Gastrocnemius medialis (tissue), 4 donors: ENCODE measurements at places on chromosomes 7 and 10. TPM values are rescaled to one million over a fixed set of nuclear protein-coding genes. Genes with fewer than 3 reads are reported as not detected.

Gene RHOBTB1
- total RNA-seq: 22.2 TPM

Gene TES
- total RNA-seq: 8.7 TPM

Gene INPP5F
- total RNA-seq: 9.4 TPM

Gene AKR1B15
- total RNA-seq: 1.9 TPM

Gene AGAP9
- 0.26 TPM for total RNA-seq

Gene IDI2
- total RNA-seq: 45.6 TPM

Gene ADAP1
- 1.5 TPM for total RNA-seq

Gene CALHM1
- total RNA-seq: not detected

Gene GPRIN2
- not detected for total RNA-seq

Gene PAX4
- total RNA-seq: not detected

Gene TRIM50
- not detected for total RNA-seq

Gene TAS2R41
- total RNA-seq: not detected

Gene DENND11
- 6.5 TPM for total RNA-seq

Gene SLC39A12
- not detected for total RNA-seq

GRCh38 chr7:156547884-156548561 lies 92.6 kb upstream of the RNF32 start:
- H3K36me3 ChIP-seq: no peaks in the 10 kb centered on the region
- no peak for DNase-seq
- H3K4me3 ChIP-seq: no peak overlapping the region
- no peaks in the 10 kb centered on the region for H3K4me1 ChIP-seq

- peaks cover 29% of the 10 kb centered on the region for H3K27me3 ChIP-seq
- no peak overlapping the region for H3K4me3 ChIP-seq
- H3K4me1 ChIP-seq: no peaks in the 10 kb centered on the region
- no peaks in the 10 kb centered on the region for H3K36me3 ChIP-seq
Observed at GRCh38 chr7:2496375-2496774, 20.2 kb upstream of the GRIFIN start.

- no peaks in the 10 kb centered on the region for H3K27me3 ChIP-seq
- no peaks in the 10 kb centered on the region for H3K36me3 ChIP-seq
- no peak for DNase-seq
- H3K27ac ChIP-seq: no peak overlapping the region
- no peak overlapping the region for H3K4me3 ChIP-seq
Observed at GRCh38 chr7:155971180-155971770, 159.0 kb upstream of the SHH start.

GRCh38 chr10:33180390-33180789 lies 154.1 kb downstream of the NRP1 start:
- no peak overlapping the region for H3K4me3 ChIP-seq
- peaks cover 4% of the 10 kb centered on the region for H3K36me3 ChIP-seq
- H3K4me1 ChIP-seq: peaks cover 1% of the 10 kb centered on the region
- DNase-seq: no peak

- peaks cover 4% of the 10 kb centered on the region for H3K36me3 ChIP-seq
- no peaks in the 10 kb centered on the region for H3K27me3 ChIP-seq
- DNase-seq: no peak
- H3K27ac ChIP-seq: no peak overlapping the region
- no peak overlapping the region for H3K4me3 ChIP-seq
- no peaks in the 10 kb centered on the region for H3K4me1 ChIP-seq
Observed at GRCh38 chr10:86449926-86450558, 71.5 kb downstream of the WAPL start.

DNA sequence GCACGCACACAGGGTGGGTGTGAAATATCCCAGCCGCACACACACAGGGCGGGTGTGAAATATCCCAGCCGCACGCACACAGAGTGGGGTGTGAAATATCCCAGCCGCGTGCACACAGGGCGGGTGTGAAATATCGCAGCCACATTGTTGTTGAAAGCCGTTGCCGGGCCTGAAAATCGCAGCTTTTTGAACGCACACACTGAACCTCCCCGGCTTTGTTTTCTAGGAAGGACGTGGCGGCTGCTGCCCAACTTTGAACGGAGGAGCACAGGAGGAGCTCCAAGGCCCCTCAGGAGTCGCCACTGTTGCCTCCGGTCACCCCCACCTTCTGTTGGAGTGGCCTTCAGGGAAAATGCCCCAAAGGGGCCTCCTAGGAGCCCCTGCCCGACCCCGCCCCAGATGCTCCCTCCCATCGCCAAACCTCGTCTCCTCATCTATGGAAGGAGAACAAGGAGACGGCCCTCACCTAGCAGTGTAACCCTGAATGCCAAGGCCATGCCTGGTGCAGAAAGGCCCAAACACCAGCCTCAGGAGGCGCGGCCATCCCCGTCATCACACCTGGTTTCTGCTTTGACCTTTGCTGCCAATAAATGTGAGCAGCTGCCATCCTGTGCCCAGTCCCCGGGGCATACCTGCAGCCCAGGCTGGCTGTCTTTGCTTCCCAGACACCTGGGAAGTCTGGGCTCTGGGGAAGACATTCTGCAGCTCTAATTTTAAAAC lies 318.6 kb downstream of the PTPRN2 start:
- no peaks in the 10 kb centered on the region for H3K4me1 ChIP-seq
- H3K27me3 ChIP-seq: no peaks in the 10 kb centered on the region
- H3K36me3 ChIP-seq: no peaks in the 10 kb centered on the region

DNA sequence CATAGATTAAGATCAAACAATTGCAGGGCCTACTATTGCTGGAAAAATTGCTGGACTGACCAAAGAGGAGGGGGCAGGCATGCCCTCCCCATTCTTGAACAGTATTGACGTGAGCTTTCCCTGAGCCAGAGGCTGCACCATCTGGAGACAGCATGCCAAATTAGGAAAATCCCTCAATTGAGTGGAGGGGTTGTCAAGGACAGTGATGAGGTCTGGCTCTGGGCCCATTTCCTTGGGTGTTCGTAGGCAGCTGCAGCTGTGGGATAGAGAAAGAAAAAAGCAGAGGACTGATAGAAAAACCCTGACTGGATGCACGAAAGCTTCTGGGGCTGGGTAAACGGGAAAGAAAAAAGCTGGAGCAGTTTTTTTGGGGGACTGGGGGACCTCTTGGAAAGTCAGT lies 22.8 kb upstream of the ORC5 start:
- H3K4me1 ChIP-seq: no peaks in the 10 kb centered on the region
- H3K27ac ChIP-seq: no peak overlapping the region
- H3K4me3 ChIP-seq: no peak overlapping the region

DNA sequence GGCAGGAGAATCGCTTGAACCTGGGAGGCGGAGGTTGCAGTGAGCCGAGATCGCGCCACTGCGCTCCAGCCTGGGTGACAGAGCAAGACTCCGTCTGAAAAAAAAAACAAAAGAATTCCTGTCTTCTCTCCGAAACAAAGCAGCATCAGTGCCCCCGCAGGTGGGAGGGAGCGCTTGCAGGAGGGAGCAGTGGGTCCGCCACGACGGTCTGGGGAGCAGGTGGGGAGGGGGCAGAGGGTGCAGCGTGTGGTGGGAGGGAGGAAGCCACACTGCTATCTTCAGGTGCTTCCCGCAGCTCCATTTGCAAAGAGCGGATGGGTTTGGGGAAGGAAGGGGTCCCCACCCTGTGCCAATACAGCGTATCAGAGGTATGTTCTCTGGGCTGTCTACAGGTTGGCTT lies 31.7 kb downstream of the LIMK1 start:
- H3K27ac ChIP-seq: no peak overlapping the region
- H3K4me1 ChIP-seq: no peaks in the 10 kb centered on the region
- H3K36me3 ChIP-seq: no peaks in the 10 kb centered on the region
- H3K27me3 ChIP-seq: no peaks in the 10 kb centered on the region

DNA sequence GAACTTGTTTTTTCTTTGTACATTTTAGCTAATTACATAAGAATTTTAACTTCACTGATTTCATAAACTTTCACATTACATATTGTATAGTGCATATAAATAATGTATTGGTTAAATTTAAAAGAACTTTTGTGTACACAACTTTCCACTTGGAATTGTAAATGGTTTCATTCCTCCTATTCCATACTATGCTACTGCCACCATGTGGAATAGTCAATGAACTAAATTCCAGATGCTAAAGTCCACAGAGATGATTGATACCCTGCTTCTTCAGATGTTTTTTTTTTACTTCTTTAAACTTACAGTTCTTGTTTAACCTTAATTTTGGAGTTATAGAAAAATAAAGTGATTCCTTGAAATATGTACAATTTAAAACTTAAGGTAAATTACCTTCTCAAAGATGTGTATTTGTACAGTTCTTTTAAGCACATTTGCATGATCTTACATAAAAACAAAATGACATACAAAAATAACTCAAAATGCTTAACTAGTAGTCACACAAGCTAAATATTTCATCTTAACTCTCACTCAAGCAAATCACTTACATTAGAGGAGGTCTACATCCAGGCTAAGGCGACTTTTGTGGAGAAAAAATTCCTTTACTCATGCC lies 247.6 kb upstream of the HGF start:
- no peak overlapping the region for H3K4me3 ChIP-seq
- no peak overlapping the region for H3K27ac ChIP-seq
- H3K27me3 ChIP-seq: no peaks in the 10 kb centered on the region
- peaks cover 6% of the 10 kb centered on the region for H3K4me1 ChIP-seq

DNA sequence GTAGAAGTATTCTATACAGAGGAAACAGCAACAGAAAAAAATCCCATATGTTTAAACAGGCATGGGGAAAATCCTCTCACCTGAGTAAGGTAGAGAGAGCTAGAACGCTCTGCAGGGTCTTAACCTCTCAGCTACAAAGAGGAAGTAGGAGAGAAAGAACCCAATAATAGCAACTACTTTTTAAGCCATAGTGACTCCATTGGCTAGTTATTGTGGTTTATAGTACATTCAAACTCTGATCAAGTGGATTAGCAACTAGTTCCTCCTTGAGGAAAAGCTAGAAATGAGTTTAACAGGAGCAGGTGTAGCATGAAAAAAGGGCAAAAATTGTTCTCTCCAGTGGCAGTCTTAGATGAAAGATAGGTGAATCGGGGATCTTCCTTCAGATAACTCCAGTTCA lies 89.7 kb downstream of the HGF start:
- H3K36me3 ChIP-seq: no peaks in the 10 kb centered on the region
- no peak overlapping the region for H3K27ac ChIP-seq
- no peak overlapping the region for H3K4me3 ChIP-seq
- H3K4me1 ChIP-seq: no peaks in the 10 kb centered on the region
- no peaks in the 10 kb centered on the region for H3K27me3 ChIP-seq

- H3K27me3 ChIP-seq: no peaks in the 10 kb centered on the region
- H3K27ac ChIP-seq: no peak overlapping the region
- DNase-seq: no peak
- no peak overlapping the region for H3K4me3 ChIP-seq
- no peaks in the 10 kb centered on the region for H3K4me1 ChIP-seq
- H3K36me3 ChIP-seq: no peaks in the 10 kb centered on the region
Observed at GRCh38 chr7:42017349-42017986, 219.5 kb downstream of the GLI3 start.

GRCh38 chr7:157358753-157359096 lies 21.9 kb downstream of the DNAJB6 start:
- DNase-seq: peak; percentile 13
- peaks cover 84% of the 10 kb centered on the region for H3K4me1 ChIP-seq
- H3K27me3 ChIP-seq: no peaks in the 10 kb centered on the region
- peaks cover 27% of the 10 kb centered on the region for H3K36me3 ChIP-seq

DNA sequence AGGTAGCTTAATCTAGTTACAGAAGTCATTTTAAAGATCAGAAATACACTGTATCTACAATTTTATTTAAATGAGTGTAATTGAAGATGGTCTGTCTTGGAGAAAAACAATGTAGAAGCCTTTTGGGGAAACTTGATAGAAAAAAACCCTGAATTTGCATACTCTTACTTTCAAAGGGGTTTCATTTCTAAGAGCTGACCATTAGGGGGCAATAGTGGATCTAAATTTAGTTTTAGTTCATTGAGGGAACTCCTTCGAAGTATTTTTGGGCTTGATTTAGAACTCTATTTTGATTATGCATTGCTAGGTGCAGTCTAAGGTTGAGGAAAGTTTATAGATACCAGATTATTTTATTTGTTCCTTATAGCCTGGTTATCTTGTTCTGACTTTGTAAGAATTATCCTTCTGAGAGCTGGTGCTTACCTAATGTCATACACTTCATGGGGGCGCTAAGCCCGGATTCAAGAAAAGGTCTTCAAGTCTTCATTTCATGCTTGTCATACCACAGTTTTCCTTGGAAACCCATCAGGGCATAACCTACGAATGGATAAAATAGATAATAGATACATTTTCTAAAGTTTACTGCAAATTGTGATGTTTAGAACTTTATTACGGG lies 69.1 kb upstream of the MXI1 start:
- H3K4me1 ChIP-seq: peaks cover 13% of the 10 kb centered on the region
- no peaks in the 10 kb centered on the region for H3K36me3 ChIP-seq
- no peaks in the 10 kb centered on the region for H3K27me3 ChIP-seq
- no peak for DNase-seq
- H3K4me3 ChIP-seq: no peak overlapping the region

DNA sequence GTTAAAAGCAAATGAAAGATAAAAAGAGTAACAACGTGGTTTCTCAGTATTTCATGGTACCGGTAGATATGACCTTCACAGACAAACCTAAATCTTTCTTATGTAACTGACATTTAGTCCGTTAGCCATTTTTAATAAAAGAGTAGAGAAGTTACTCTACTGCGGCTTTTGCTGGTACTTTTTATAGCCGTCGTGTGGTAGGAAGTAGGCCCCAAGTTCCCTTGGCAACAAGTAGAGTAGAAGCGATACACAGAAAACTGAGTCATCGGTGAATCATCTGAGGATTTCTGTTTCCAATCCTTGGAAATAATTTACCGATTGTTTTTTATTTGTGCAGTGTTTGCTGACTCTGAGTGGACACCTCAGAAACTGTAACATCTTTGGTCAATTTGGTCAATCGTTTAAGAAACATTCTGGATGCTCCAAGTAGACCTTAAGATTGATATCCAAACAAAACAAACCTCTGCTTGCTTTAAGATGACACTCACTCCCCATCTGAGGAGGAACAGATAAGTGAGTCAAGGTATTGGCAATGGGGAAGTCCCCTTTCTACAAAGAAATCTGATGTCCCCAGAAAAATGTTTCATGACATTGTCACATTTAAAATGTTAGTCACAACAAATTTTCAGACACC lies 63.9 kb upstream of the AHR start:
- no peak overlapping the region for H3K27ac ChIP-seq
- no peaks in the 10 kb centered on the region for H3K4me1 ChIP-seq
- no peak overlapping the region for H3K4me3 ChIP-seq
- H3K27me3 ChIP-seq: no peaks in the 10 kb centered on the region
- H3K36me3 ChIP-seq: no peaks in the 10 kb centered on the region

GRCh38 chr7:121300685-121301420 lies 27.9 kb upstream of the WNT16 start:
- no peaks in the 10 kb centered on the region for H3K27me3 ChIP-seq
- H3K4me3 ChIP-seq: no peak overlapping the region
- no peaks in the 10 kb centered on the region for H3K4me1 ChIP-seq
- no peak for DNase-seq
- H3K36me3 ChIP-seq: peaks cover 4% of the 10 kb centered on the region

GRCh38 chr10:11598712-11599397 lies 12.6 kb downstream of the USP6NL start:
- H3K36me3 ChIP-seq: no peaks in the 10 kb centered on the region
- H3K27me3 ChIP-seq: no peaks in the 10 kb centered on the region
- H3K4me1 ChIP-seq: no peaks in the 10 kb centered on the region
- no peak for DNase-seq
- H3K27ac ChIP-seq: no peak overlapping the region

GRCh38 chr7:20698469-20698868 lies 83.0 kb downstream of the ABCB5 start:
- H3K4me3 ChIP-seq: no peak overlapping the region
- DNase-seq: no peak
- no peaks in the 10 kb centered on the region for H3K36me3 ChIP-seq

GRCh38 chr10:58741673-58742072 lies 229.0 kb downstream of the BICC1 start:
- no peaks in the 10 kb centered on the region for H3K27me3 ChIP-seq
- H3K36me3 ChIP-seq: no peaks in the 10 kb centered on the region
- peaks cover 26% of the 10 kb centered on the region for H3K4me1 ChIP-seq
- peak overlapping the region; percentile 55 for H3K27ac ChIP-seq
- no peak overlapping the region for H3K4me3 ChIP-seq
